Renal cortex interstitium (tissue), 15 donors: ENCODE measurements at places on chromosomes 5 and 9.
A peak's percentile ranks its signal among the peaks of the same experiment; 100 is the strongest.

DNA sequence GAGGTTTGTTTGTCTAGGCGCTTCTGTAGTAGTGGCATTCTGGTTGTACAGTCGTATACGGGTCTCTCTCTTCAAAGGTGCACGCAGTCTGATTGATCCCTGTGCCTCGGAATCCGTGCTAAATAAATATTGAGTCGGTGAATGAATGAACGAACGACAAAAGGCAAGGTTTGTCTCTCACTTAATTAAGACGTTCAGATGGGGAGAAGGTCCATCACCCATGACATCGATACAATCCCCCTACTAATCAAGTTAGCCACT is 500 bp upstream of the CREBRF start:
- DNase-seq, result no peak

DNA sequence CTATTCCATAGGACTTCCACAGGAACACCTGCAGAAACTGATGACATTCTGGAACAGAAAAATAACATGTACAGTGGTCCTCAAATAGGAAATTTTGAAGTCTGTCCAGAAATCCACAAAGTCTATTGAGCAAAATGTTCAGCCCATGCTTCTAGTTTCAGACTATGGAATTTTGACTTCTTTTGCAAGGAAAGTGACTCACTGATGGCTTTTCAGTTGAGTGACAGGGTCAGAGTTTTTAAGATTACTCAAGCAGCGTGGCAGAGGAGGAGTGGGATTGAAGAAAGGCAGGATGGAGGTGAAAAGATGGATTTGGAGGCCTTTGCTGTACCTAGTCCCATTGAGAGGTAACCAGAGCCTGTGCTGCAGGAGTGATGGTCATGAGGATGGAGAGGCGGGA is 151.5 kb downstream of the GOLPH3 start:
- no peak for DNase-seq

DNA sequence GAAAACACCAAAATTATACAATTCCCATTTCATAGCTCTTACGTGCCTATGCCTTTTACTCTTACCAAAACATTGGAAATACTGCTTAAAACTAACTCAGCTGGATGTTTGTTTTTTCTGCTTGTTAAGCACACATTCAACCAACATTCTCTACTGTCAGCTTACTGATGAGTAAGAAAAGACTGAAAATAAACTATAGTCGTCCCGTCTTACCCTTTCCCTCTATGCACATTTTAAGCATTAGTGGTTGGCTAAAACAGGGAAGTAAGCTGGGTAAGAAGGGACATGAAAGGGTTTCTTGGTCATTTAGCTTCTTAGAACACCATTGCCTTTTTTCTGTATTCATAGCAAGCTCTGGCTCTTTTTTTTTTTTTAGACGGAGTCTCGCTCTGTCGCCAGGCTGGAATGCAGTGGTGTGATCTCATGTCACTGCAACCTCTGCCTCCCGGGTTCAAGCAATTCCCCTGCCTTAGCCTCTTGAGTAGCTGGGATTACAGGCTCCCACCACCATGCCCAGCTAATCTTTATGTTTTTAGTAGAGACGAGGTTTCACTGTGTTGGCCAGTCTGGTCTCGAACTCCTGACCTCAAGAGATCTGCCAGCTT is 232.1 kb upstream of the PCSK5 start:
- peak; percentile 4 for DNase-seq

DNA sequence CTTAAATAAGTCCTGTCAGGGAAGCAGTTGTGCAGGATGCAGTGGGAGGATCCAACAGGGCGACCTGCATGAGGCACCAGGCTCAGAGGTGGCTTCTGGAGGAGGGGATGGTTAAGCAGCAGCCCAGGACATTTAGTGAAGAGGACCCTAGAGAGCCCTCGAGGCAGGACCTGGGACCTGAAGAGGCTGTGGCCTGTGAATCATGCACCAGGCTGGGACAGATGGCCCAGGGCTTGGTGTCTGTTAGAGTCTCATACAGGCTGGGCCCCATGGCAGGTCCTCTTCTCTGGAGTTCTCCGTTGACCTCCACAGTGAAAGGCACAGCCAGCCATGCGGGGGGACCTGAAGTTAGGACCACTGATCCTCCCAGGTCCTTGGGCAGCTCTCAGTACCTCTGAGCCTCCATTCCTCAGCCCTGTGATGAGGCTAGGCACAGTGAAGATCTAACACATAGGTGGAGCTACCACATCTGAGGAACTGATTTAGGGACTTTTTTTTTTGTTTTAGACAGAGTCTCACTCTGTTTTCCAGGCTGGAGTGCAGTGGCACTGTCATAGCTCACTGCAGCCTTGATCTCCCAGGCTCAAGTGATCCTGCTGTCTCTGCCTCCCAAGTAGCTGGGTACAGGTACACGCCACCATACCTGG is 60.8 kb upstream of the GARNL3 start:
- no peak for DNase-seq

DNA sequence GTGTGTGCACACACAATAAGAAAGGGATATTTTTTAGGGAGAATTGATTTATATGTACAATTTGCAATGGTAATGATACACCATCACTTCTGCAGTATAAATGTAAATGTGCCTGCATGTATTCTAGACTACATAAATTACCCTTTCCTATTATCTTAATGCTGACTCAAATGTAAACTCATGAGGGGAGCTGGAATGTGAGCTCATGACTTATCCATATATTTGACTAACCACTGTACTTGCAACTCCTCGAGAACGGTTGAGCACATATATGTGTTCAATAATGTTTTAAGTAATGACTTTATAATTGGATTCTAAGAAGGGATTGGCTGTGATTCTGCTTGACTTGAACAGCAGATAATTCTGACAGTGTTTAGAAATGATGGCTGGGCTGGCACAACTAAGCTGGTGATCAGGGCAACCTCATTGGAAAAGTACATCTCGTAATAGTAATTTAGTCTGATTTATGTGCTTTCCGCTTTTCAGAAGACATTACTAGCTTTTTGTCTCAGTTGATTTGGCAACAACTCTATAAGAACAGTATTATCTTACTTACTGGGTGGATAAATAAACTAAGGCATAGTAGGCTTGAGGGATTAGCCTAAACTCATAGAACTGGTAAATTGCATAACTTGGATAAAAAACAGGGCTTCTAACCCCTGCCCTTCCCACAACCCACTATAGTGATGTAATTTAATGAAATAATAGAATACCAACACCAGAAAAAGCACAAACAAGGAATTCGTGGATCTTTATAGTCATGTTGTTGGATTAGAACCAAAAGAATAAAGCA is 130.2 kb upstream of the SPEF2 start:
- no peak for DNase-seq

DNA sequence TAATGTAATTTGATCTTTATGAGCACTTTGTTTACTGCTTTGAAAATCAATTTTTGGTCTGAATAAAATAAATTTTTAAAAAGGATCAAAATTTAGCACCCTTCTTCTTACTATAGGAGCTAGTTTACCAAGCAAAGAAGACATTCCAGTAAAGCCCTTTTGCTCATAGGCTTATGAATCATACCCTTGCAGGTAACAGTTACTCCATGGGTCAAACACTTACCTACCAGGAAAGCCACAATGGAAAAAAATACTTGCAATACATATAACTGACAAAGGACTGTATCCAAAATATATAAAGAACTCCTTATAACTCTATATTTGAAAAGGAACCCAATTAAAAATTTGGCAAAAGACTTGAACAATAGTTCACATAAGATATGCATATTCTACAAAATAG is 66.6 kb downstream of the SHOC1 start:
- DNase-seq, result no peak

DNA sequence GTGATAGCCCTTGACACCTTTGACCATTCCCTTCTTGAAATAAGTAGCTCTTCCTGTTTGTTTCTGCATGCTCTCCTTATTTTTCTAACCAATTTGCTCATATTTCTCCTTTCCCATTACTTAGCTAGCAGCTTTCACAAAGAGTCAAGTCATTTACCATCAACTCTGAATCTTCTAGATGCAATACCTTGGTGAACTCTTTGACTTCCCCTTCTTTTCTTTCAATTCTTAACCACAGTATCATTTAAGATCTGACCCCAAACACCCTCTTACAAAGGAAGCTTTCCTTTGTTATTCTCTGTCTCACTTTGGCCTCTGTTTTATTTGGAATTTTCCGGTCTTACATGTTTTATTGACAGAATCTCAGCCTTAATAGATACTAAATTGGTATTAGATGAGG is 14.0 kb downstream of the NFX1 start:
- no peak for DNase-seq

- DNase-seq, result peak; percentile 73
Measured at GRCh38 chr9:89750117-89750791, 145.4 kb downstream of the GADD45G start.

DNA sequence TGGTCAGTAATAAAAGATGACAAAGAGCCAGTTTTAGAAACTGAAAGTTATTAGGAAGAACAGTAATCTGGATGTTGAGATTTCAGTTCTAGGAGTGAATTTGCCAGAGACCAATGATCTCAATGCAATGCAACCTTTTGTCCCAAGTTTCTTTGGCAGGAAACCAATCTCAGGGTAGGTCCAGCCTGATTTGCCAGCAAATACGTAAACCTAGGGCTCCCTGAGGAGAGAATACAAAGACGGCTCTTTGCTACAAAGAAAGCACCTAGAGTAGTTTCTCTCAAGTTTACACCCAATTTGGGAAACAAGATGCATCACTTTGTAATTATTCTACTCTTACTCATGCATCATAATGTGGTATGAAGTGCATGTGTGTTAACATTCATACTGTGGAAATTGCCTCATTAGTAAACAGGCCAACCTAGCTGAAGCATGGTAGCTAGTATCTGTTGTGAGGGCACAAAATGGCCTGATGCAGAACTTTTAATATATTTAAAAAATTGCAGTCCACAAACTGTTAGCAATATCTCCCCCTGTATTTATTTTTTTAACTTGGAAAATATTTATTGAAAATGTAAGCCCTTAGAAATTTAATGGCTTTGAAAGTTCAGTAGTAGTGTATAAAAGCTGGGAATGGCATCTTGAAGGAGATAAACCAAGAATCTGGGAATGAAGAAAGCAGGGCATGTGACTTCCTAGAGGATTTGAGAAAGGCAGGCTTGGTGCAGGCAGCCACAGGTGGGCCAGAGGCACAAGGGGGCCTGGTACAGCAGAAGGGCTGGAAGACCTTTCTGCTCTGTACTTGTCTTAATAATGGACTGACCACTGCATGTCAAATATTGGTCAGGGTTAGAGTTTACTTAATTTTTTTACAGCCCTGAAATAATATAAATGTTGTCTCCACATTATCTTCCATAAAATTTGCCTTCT is 59.5 kb downstream of the MAST4 start:
- DNase-seq, result no peak

- DNase-seq, result peak; percentile 33
Measured at GRCh38 chr9:135501261-135502167, 1.0 kb downstream of the MRPS2 start.

DNA sequence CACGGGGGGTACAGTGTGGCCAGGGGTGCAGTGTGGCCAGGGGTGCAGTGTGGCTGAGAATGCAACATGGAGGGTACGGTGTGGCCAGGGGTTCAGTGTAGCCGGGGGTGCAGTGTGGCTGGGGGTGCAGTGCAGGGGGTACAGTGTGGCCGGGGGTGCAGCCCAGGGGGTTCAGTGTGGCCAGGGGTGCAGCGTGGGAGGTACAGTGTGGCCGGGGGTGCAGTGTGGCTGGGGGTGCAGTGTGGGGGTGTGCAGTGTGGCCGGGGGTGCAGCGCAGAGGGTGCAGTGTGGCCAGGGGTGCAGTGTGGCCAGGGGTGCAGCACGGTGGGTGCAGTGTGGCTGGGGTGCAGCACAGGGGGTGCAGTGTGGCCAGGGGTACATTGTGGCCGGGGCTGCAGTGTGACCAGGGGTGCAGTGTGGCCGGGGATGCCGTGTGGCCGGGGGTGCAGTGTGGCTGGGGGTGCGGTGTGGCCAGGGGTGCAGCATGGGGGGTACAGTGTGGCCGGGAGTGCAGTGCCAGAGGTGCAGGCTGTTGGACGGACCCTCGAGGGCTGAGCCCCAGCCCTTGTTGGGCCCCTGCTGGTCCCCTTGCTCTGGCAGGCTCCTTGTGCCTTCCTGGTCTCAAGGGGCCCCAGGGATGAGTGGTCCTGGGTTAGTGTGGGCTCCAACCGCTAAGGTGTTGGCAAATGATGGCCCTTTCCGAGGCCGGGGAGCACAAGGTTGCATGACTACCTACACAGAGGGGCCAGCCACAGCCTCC is 17.9 kb downstream of the TPPP start:
- DNase-seq, result no peak

GRCh38 chr9:97666907-97667686 is 30.0 kb downstream of the XPA start:
- no peak for DNase-seq

GRCh38 chr5:55102348-55102747 is at the start of gene GZMA:
Gene GZMA (plus strand): TSS chr5:55102646. CDS start chr5:55102683, 37 bp downstream.
- no peak for DNase-seq

DNA sequence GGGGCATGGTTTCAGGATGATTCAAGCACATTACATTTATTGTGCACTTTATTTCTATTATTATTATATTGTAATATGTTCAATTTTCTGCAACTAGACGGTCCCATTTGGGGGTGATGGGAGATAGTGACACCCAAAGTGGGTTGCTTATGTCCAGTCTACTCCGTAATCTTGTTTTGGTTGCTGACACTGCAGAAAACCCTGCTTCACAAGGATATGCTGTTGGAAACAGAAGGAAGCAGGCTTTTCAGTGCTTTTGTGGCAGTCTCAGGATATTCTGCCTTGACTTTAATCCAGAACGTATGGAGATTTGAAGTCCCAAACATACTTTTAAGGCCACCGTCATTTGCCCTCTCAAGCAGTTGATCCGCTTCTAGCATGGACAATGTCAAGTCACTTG is 47.5 kb upstream of the LARP1 start:
- no peak for DNase-seq
